Activated CD8-positive, alpha-beta T cell treated with anti-CD3 and anti-CD28 coated beads, Interleukin-2, amount 10 ng/mL, durations not matched to agents 7 days and 5 days (primary cell): ENCODE measurements at places on chromosomes 7 and 10. TPM values are rescaled to one million over a fixed set of nuclear protein-coding genes. Genes with fewer than 3 reads are reported as not detected.

DNA sequence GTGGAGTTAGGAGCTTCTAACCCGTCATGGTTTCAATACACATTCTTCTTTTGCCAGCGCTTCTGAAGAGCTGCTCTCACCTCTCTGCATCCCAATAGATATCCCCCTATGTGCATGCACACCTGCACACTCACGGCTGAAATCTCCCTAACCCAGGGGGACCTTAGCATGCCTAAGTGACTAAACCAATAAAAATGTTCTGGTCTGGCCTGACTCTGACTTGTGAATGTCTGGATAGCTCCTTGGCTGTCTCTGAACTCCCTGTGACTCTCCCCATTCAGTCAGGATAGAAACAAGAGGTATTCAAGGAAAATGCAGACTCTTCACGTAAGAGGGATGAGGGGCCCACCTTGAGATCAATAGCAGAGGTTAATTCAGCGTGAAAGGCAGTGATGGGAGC lies 22.4 kb downstream of the PRSS2 start:
- no peak for DNase-seq

- no peak for DNase-seq
These were observed 6.7 kb downstream of the STX1A start for GRCh38 chr7:73712773-73713172.

- DNase-seq: no peak
These were observed 25.1 kb downstream of the MNX1 start for GRCh38 chr7:156985101-156985992.

DNA sequence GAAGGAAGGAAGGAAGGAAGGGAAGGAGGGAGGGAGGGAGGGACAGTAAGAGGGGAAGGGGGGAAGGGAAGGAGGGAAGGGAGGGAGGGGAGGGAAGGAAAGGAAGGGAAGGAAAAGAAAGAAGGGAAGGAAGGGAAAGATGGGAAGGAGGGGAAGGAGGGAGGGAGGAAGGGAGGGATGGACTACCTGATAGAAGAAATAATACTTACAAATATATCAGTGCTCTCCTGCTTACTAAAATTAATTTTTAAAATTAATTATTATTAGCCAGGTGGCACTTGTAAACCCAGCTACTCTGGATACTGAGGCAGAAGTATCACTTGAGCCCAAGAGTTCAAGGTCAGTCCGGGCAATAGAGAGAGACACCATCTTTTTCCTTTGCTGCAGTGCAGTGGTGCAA lies 18.5 kb downstream of the ZC3HC1 start:
- no peak for DNase-seq

DNA sequence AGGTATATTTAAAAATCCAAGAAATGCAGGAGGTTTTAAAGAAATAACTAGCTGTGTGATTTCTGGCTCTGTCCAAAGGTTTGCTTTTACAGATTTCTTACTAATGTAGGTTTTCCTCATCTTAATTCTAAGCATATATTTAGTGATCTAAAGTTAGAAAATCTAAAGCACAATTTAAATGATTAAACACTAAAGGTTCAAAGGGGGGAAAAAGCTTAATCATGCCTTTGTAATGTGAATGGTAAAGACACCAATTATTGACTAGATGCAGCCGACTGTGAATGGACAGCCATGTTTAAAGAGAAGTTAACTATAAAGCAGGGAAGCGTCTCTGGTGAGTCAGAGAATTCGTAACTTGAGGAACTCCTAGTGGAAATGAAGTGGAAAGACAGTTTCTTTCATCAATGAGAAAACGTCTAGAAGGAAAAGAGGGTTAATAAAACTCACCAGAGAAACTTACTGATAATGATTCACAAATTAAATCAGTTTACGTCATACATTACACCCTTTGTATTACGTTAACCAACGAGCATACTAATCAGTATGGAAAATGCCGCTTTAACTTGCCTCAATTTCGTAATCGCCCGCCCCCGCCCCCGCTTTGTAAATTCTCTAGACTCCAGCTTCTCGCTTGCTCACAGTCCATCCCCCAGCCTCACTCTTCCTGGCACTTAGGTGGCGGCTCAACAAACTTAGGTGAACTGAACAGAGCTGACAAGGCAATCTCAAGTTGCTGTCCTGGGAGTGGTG lies 1.1 kb upstream of the HBP1 start:
- no peak for DNase-seq

DNA sequence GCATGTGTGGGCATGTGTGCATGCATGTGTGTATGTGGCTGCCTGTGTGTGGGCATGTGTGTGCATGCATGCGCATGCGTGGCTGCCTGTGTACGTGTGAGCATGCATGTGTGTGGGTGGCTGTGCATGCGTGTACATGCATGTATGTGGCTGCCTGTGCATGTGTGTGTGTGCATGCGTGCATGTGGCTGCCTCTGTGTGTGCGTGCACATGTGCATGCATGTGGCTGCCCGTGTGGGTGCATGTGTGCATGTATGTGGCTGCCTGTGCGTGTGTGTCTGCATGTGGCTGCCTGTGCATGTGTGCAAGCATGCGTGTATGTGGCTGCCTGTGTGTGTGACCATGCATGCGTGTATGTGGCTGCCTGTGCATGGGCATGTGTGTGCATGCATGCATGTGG lies 217.2 kb downstream of the ELFN1 start:
- no peak for DNase-seq

DNA sequence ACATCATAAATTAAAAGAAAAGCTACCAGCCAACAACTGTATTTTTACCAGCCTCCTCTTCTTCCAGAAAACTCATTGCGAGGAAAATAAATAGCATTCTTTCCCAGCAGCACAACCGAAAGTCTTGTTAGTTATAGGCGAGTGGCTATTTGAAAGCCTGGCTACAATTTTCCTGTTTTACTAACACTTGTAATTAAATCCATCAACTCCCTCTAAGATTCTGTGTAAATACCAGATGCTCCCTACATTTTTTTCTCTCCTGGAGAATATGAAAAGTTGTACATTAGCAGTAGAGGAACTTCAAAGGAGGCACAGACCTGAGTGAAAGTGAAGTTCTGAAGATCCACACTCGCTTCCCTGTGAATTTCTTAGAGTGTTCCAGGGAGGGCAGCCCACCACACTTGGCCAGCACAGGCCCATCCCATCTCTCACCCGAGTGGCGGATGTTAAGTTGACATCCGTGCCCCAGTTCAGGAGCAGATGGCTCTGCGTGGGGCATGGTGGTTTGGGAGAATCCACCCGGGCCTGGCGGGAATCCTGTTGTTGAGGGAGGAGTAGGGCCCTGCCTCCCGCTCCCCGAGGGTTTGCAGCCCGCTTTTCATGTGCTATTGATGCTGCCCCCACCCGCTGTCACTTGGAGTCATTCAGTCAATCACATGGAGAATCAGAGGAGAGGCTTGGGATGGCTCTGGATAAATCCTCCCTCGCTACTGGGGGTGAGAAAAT lies 451.0 kb upstream of the GALNT17 start:
- no peak for DNase-seq

FOXL3 gene
- not detected for total RNA-seq
